Activated naive CD4-positive, alpha-beta T cell treated with anti-CD3 and anti-CD28 coated beads, Interleukin-2, amount 50 U/mL, for 72 hours (primary cell): ENCODE measurements at places on chromosomes 1 and 21. TPM values are rescaled to one million over a fixed set of nuclear protein-coding genes. Genes with fewer than 3 reads are reported as not detected.
A peak's percentile ranks its signal among the peaks of the same experiment; 100 is the strongest.

Gene AIRE
- total RNA-seq: not detected

DNA sequence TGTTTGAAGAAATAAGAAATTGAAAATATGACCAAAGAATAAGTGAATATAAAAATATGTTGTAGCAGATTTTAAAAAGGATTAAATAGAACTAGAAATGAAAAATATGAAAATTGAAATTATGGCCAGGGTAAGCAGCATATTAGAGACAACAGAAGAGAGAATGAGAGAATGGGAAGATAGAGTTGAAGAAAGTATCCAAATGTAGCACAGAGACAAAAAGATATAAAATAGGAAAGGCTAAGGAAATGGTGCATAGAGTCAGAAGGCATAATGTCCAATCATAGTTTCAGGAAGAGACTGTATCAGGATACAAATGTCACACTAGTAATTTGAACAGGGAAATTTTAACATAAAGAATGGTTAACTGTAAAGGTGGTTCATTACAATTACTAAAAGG is 29.5 kb downstream of the AZIN2 start:
- DNase-seq: no peak

DNA sequence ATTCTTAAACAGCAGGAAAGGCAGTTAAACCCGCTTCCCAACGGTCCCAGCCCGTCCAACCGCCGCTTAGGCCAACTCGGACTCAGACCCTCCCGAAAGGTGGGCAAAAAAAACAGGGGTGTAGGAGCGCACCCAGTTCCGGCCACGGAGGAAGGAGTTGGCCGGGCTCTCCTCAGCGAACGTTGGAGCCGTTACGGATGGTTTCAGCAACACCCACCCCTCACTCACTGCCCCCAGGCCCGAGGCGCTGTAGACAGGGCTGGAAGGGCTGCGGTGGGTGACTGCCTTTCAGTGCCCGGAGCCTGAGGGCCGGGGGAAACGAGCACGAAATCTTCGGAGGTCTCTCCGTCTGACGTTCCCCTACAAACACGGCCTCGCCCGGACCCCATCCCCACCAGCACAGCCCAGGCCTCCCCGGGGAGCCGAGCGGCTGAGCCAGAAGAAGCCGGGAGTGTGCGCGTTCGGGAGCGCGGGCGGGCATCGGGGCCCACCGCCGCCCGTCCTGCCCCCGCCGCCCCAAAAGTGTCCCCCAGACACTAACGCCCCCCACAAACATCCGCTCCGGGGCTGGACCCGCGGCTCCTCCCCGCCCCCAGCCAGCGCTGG is 1.3 kb downstream of the KDM5B start:
- peak; percentile 57 for DNase-seq

GRCh38 chr1:100931716-100932115 is 35.8 kb downstream of the SLC30A7 start:
- no peak for DNase-seq

GRCh38 chr1:66933887-66934700 is 9.3 kb downstream of the MIER1 start:
- DNase-seq: no peak

- no peak for DNase-seq
Measured at GRCh38 chr1:241156231-241156965, 200.6 kb downstream of the RGS7 start.

- DNase-seq: no peak
Measured at GRCh38 chr1:165574295-165574694, 30.5 kb downstream of the LRRC52 start.

DNA sequence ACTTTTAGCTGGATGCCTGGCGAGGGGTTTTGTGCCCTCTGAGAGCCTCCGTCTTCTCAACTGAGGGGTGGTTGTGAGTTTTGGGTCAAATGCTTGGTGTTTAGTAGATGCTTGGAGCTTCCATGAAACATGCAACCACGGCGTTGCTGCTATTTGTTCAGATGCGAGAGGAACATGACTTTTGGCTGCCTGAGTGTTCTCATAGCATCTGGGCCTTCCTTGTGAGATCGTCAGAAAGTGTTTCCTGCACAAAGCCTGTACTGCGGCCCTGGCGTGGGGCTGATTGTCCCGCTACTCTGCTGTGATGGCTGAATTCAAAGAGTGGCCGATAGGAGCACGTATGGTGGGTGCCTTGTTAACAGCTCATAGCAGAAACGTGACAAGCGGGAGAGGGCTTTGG is 69.8 kb upstream of the FAM3B start:
- no peak for DNase-seq

- no peak for DNase-seq
Measured at GRCh38 chr1:161950377-161950776, 73.3 kb downstream of the OLFML2B start.
